ENCODE measurements at places on chromosomes 7 and 10. TPM values are rescaled to one million over a fixed set of nuclear protein-coding genes. Genes with fewer than 3 reads are reported as not detected.

Gene LBX1
- not detected for total RNA-seq

Gene HDAC9
- total RNA-seq: 15.0 TPM

Gene SKIDA1
- total RNA-seq: not detected

Gene OR2A1
- total RNA-seq: not detected

Gene SLC13A1
- not detected for total RNA-seq

Gene SLC18A2
- total RNA-seq: 0.59 TPM

GRCh38 chr7:106777674-106778299, 87.3 kb upstream of the PIK3CG start:
- no peaks in the 10 kb centered on the region for H3K4me1 ChIP-seq
- H3K4me3 ChIP-seq: no peak overlapping the region
- peaks cover 12% of the 10 kb centered on the region for H3K27me3 ChIP-seq
- no peak for DNase-seq

DNA sequence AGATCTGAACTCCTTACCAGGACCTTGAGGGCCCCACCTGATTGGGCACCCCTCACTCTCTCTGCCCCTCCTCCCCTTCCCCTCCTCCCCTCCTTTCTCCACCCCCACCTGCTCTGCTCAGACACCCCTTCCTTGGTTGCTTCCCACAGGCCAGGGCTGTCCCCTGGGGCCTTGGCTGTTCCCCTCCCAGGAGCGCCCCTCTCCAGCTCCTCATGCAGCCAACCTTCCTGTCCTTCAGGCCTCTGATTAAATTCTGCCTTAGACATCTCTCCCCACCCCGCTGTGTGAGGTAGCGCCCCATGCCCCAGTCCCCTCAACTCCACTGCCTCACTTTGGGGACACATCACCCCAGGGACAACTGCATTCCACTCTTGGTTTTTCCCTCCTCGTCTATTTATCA, 32.4 kb downstream of the HTRA1 start:
- peaks cover 10% of the 10 kb centered on the region for H3K27me3 ChIP-seq
- H3K27ac ChIP-seq: no peak overlapping the region
- no peaks in the 10 kb centered on the region for H3K36me3 ChIP-seq
- no peak for DNase-seq
- no peak overlapping the region for H3K4me3 ChIP-seq

DNA sequence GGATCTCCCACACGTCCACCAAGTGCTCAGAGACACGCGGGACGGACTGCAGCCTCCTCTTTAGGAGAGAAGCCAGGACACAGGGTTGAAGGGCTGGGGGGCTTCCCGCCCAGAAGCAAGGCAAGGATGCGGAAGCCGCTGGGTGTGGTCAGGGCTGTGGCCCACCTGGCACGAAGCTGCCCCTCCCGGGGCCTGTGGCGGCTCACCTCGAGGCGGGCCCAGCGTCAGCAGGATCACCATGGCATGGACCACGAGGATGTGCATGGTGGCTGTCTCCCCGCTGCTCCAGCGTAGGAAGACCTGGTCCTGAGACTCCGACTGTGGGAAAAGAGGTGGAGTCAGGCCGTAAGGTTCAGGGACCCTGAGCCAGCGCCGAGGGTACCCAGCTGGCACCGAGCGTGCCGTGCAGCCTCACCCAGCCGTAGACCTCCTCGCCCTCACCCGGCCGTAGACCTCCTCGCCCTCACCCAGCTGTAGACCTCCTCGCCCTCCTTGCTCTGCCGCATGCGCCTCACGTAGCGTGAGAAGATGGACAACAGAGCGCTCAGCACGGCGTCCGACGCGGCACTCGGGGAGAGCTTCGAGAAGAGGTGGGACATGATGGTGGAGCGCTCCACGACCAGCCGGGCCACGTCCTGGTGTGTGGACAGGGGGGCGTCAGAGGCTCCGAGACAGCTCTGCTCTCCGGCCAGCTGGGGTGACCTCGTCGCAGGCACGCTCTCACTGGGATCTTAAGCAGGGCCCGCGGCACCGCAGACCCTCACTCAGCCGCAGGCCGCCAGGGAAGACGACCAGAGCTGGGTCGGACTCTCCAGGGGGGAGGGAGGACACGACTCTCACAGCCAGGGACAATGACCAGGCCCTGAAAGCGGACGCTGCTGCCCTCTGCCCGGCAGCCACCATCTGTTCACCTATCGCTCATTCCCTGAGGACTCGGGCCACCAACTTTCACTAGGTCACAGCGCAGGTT, 20.4 kb downstream of the INTS1 start:
- H3K36me3 ChIP-seq: no peaks in the 10 kb centered on the region
- H3K27ac ChIP-seq: no peak overlapping the region
- peaks cover 6% of the 10 kb centered on the region for H3K4me1 ChIP-seq
- DNase-seq: no peak
- no peaks in the 10 kb centered on the region for H3K27me3 ChIP-seq

DNA sequence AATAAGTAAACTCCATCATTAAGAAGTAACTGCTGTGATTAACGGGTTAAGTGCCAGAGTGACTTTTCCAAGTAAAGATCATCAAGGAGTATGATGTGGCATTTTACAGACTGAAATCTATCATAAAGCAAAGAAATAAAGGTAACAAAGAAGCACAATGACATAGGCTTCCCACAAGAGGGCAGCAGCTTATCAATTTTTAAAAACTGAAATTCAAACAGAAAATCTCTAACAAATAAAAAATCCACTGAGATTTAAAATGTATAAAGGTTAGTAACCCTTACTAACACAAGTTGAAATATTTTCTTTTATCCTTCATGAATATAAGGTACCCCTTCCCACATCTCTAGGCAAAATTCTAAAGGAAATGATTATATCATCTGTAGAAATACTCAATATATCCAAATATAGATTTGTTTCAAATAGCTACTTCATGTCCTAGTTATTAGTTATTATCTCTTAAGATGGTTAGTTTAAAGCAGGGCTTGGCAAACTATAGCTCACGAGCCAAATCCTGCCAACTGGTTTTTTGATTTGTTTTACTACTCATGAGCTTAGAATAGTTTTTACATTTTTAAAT, 29.2 kb downstream of the FAM3C start:
- no peak overlapping the region for H3K27ac ChIP-seq
- H3K27me3 ChIP-seq: no peaks in the 10 kb centered on the region
- no peak for DNase-seq
- H3K4me3 ChIP-seq: no peak overlapping the region
- H3K36me3 ChIP-seq: peaks cover 12% of the 10 kb centered on the region

GRCh38 chr10:17368708-17369272, 85.6 kb downstream of the ST8SIA6 start:
- H3K27me3 ChIP-seq: no peaks in the 10 kb centered on the region
- H3K36me3 ChIP-seq: peaks cover 13% of the 10 kb centered on the region

DNA sequence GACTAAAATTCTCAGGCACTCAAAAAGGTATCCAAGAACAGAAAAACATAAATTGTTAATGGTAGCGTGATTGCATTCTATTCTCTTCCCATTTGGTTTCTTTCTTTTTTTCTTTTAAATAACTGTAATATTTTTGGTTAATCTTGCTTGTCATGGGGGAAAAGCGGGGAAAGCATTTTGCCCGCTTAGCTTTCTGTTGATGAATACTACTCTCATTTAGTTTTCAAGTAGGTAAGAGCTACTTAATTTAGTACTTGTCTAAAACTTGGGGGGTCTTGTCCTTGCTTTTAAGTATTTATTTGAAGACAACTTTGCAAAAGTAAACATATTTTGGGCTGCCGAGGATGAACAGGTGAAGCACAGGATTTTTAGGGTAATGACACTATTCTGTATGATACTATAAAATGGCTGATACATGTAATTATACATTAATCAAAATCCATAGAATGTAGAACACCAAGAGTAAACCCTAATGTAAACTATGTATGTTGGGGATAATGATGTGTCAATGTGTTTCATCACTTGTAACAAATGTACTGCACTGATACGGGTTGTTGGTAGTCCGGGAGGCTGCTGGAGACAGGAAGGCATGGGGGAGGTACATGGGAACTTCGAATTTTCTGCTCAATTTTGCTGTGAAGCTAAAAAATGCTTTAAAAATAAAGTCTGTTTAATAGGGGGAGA, 1.7 kb downstream of the TES start:
- DNase-seq: no peak
- H3K4me3 ChIP-seq: peak overlapping the region; percentile 92
- peaks cover 5% of the 10 kb centered on the region for H3K36me3 ChIP-seq
- no peaks in the 10 kb centered on the region for H3K27me3 ChIP-seq
- H3K27ac ChIP-seq: peak overlapping the region; percentile 99

DNA sequence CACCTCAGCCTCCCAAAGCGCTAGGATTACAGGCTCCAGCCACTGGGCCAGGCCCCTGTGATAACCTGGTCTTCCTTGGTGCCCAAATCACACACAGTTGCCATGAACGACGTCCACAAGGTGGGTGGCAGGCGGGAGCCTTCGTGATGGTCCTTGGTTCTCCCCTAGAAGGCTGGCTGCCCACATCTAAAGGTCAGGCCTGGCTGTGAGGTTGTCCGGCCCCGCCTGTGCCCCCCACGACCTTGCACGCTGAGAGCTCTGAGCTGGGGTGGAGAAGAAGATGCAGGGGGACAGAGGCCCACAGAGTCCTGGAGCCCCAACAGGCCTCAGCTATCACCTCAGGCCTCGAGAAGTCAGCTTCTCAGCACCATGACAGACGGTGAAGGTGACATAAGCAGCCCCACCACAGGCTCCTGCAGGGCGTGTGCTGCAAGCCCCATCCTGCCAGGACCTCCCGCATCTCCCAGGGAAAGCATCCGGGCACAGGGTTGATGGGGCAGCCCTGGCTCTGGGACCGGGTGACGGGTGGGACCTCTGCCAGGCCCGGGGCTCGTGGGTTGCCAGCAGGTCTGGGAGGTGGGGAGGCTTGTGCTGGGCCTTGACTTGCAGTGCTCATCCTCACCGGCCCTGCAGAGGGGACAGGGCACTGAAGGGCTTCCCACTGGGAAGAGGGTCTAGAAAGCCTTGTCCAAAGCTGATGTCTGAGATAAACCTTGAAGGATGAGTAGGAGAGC, 217.4 kb downstream of the WDR37 start:
- no peak overlapping the region for H3K27ac ChIP-seq
- peaks cover 5% of the 10 kb centered on the region for H3K27me3 ChIP-seq
- no peak overlapping the region for H3K4me3 ChIP-seq
- H3K4me1 ChIP-seq: no peaks in the 10 kb centered on the region
- no peaks in the 10 kb centered on the region for H3K36me3 ChIP-seq

DNA sequence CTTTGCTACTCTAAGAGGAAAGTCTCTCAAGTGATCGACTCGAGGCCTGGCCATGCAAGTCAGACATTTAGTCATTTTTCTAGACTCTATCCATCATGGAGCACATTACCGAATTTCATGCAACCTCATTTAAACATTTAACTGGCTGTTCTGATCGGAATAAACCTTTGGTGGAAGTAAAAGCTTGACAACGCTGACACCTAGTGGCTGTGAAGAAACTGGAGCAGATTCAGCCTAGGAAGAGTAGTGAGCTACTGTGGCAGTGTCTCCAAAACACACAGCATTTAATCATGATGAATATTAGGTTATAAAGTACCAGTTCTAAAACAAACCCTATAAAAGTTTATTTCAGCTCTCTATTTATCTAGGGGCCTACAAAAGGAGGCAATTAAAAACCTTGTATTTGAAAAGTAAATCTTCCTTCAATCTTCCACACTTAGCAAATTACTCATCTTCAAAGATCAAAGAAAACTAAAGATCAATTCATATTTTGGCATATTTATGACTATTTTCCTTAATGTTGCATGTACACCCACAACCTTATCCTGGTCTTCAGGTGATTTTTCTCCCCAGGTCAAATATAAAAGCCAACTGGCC, 175.0 kb downstream of the CTNNA3 start:
- no peaks in the 10 kb centered on the region for H3K4me1 ChIP-seq
- H3K4me3 ChIP-seq: no peak overlapping the region
- DNase-seq: no peak
- no peaks in the 10 kb centered on the region for H3K27me3 ChIP-seq
- H3K27ac ChIP-seq: no peak overlapping the region

- H3K4me3 ChIP-seq: peak overlapping the region; percentile 39
- no peaks in the 10 kb centered on the region for H3K27me3 ChIP-seq
- peak; percentile 29 for DNase-seq
- no peaks in the 10 kb centered on the region for H3K36me3 ChIP-seq
- peaks cover 74% of the 10 kb centered on the region for H3K4me1 ChIP-seq
Observed at GRCh38 chr10:132591166-132591971, 53.8 kb downstream of the INPP5A start.

DNA sequence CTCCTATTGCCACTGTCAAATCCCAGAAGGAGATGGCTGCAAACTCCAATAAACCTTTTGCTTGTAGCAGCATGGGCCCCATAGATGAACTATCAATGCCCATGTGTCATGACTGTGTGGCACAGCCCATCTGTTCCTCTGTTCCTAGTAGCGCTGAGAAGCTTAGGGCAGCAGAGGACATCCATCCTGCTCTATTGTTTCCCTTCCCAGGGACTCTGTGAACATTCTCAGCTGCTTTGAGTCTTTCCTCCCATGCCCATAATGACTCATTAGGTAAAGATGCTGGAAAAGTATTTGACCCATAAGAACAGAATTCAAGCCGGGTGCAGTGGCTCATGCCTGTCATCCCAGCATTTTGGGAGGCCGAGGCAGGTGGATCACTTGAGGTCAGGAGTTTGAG, 28.3 kb downstream of the STMP1 start:
- DNase-seq: no peak
- no peak overlapping the region for H3K4me3 ChIP-seq
- H3K36me3 ChIP-seq: no peaks in the 10 kb centered on the region
- H3K4me1 ChIP-seq: no peaks in the 10 kb centered on the region
- H3K27ac ChIP-seq: no peak overlapping the region

GRCh38 chr10:63671317-63671937, 150.2 kb downstream of the REEP3 start:
- H3K27me3 ChIP-seq: peaks cover 10% of the 10 kb centered on the region
- H3K4me1 ChIP-seq: no peaks in the 10 kb centered on the region
- no peaks in the 10 kb centered on the region for H3K36me3 ChIP-seq
- no peak overlapping the region for H3K27ac ChIP-seq
- H3K4me3 ChIP-seq: no peak overlapping the region
- no peak for DNase-seq

GRCh38 chr7:84876061-84876821, 310.6 kb downstream of the SEMA3D start:
- H3K4me3 ChIP-seq: no peak overlapping the region
- H3K27ac ChIP-seq: no peak overlapping the region
- H3K27me3 ChIP-seq: no peaks in the 10 kb centered on the region
- H3K36me3 ChIP-seq: peaks cover 6% of the 10 kb centered on the region
- no peaks in the 10 kb centered on the region for H3K4me1 ChIP-seq
- no peak for DNase-seq

- DNase-seq: no peak
- H3K27me3 ChIP-seq: no peaks in the 10 kb centered on the region
- no peak overlapping the region for H3K27ac ChIP-seq
- H3K4me1 ChIP-seq: no peaks in the 10 kb centered on the region
- H3K4me3 ChIP-seq: no peak overlapping the region
Observed at GRCh38 chr7:81267508-81267907, 348.7 kb upstream of the SEMA3C start.

GRCh38 chr10:87760195-87760905, 57.7 kb downstream of the ATAD1 start:
- H3K27ac ChIP-seq: peak overlapping the region; percentile 93
- H3K36me3 ChIP-seq: peaks cover 18% of the 10 kb centered on the region
- no peak for DNase-seq
- H3K4me1 ChIP-seq: peaks cover 33% of the 10 kb centered on the region

Measured in natural killer cell treated with Interleukin-12 subunit alpha and Interleukin-12 subunit beta and Interleukin-15 and Interleukin-18, amount 100 ng/mL, for 72 hours (primary cell).